Stimulated activated CD4-positive, alpha-beta T cell treated with anti-CD3 and anti-CD28 coated beads, Interleukin-15, amount 100 ng/mL, for 1 hour (primary cell): ENCODE measurements at places on chromosomes 2 and 18.

GRCh38 chr2:3138621-3139020 lies 239.0 kb downstream of the EIPR1 start:
- no peak for DNase-seq

DNA sequence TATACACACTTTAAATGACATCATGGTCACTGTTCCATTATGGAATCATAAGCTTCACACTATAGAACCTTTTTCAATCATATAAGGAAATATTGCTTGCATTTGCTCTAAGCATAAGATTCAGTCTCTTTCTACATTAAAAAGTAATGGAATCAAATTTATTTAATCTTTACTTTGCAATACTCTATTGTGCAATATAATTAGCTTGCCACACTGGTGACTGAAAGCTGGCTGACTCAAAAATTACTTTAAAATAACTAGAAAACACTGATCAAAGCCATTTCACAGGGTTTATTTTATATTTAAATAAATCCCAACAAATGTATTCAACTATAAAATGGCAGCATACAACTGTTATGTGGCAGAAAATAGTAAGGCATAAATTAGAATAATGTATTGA lies 13.2 kb upstream of the ORC2 start:
- no peak for DNase-seq

GRCh38 chr2:114113518-114113917 lies 223.6 kb downstream of the ACTR3 start:
- no peak for DNase-seq

- no peak for DNase-seq
Observed at GRCh38 chr18:7567474-7568425, 634 bp downstream of the PTPRM start.

DNA sequence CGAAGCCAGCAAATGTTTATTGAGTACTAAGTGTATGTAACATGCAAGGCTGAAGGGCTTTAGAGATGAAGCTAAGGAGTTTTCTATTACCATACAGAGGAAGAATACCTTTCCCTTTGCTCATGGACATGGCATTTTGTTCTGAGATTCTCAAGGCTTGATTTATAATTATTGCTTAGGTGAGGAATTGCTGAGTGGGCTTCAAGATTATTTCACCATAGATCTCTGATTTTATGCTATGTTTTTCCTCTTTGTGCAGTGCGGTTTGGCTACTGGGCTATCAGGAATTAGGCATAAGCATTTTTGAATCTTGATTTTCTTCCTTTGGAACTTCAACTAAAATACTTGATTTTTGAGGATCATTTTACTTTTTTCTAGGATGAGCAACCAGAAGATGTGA lies 42.5 kb downstream of the VRK2 start:
- DNase-seq: no peak

DNA sequence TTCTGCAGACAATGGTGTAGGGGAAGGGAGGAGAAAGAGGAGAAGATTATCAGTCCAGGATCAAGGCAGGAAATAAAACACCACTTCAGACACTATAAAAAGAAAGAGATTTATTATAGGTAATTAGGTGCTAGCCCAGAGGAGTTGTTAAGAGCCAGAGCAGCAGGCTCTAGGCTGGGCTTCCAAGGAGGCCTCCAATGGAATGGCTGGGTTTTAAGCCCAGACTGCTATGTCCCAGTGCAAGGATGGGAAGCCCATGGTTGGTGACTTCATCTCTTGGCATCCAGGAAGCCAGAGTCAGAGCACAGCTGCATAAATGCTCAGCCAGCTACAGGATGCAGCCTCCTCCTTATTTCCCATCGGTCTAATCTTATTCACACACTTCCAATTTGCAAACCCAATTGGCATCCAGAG lies 95.6 kb downstream of the LAMA3 start:
- DNase-seq: no peak

DNA sequence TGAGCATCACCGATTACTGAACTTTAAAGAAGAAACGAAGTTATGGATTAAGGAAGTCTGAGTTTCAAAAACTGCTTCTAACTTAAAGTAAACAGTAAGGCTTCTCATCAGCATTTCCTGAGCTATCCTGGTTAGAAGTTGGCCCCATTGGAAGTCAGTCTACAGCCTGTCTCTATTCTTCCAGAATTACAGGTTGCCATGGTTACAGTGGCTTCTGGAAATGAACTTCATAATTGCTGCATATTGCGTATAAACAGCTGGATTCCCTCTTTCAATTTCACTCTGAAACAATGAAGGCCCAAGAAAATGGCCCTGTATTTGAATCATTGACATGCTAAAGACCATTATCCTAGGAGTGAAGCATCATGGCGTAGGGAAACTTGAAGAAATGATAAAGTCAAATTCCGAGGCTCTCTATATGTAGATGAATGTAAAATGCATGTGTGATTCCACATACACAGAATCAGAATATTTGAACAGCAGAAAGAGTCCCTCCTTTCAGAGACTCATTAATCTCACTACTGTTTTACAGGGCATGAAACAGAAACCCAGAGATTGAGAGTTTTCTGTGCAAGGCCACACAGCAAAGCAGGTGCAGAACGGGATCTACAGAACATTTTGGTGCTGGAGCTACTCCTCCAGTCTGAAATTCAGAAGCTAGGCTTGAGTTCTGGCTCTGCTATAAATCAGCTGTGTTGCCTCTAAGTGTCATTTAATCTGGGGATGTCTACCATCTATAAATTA lies 856.4 kb upstream of the CELF4 start:
- DNase-seq: no peak
